ENCODE measurements at places on chromosomes 7 and 10.

- DNase-seq = no peak
These were observed 172.5 kb upstream of the SHH start for GRCh38 chr7:155984609-155985405.

DNA sequence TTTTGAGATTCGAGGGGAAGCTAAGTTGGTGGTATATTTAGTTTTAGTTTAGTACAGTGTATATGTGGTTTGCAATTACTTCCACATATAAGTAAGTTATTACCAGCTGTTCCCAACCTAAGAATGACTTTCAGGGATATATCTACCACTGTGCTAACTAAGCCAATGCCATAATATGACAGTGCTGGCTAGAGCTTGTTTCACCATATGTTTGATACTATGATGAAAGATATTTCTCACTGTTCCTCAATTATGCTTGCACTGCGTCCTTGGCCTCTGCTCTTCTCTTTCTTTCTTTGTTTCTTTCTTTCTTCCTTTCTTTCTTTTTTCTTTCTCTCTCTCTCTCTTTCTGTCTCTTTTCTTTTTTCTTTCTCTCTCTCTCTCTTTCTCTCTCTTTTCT lies 113.8 kb upstream of the SKAP2 start:
- no peak for DNase-seq

- DNase-seq = no peak
These were observed 64.0 kb downstream of the CAMK1D start for GRCh38 chr10:12413369-12413711.

DNA sequence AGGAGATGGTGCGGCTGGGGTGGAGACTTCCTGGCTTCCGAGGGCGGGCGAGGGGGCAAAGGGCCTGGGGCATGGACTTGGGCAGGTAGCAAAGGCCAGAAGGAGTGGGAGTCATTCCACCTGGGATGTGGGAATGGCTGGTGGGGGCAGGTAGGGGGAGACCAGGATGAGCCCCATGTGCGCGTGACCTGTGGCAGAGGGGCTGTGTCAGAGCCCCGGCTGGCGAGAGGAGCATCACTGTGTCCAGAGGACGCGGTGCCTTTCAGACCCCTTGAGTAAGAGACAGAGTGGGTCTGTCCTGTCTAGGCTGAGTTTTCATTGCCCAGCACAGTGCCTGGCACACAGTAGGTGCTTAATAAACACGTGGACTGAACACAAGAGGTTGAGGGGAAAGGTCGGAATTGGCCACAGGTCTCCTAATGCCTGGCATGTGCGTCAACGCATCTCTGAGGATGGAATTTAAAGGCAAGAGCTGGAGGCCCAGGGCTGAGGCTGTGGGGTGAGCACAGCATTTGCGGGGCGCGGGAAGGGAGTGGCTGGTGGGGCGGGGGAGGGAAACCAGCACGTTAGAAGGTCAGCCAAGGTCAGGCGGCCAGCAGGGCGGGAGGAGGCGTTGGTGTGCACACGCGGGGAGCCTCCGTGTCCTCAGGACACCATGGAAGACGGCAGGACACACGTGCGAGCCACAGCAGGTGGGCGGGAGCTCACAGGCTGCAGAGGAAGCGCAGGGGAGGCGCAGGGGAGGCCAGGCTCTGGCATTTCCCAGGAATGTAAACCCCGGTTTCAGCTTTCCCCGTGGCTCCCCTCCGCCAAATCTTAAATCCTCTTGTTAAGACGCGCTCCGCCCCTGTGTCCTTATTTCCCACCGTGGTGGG lies 51.8 kb downstream of the CUX1 start:
- no peak for DNase-seq

GRCh38 chr10:14466257-14466656 lies 135.5 kb upstream of the FRMD4A start:
- DNase-seq = peak; percentile 24

GRCh38 chr10:121404611-121405010 lies 193.6 kb downstream of the FGFR2 start:
- DNase-seq = no peak

DNA sequence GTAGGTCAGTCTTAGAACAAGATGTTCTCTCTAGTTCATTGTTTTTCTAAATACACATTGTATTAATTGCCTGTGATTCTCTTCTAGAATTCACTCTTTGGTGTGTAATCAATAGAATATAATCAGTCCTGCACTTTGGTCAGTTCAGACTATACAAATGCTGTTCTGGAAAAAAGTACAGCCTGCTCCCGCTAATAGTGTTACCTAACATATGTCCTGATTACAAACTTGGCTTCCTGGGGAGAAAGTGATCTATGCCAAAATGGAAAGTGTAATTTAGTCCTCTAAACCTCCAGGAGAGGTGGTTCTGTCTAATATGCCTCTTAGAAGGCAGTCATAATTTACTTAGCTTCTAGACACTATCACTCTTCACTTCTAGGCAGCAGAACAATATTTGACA lies 215.5 kb downstream of the SEMA3D start:
- DNase-seq = no peak

GRCh38 chr7:65960351-65961074 lies 21.5 kb downstream of the GUSB start:
- DNase-seq = no peak

GRCh38 chr10:105159268-105159667 lies 518.2 kb downstream of the SORCS3 start:
- no peak for DNase-seq

GRCh38 chr10:129968853-129969183 lies 4.7 kb upstream of the EBF3 start:
- DNase-seq = peak; percentile 43

DNA sequence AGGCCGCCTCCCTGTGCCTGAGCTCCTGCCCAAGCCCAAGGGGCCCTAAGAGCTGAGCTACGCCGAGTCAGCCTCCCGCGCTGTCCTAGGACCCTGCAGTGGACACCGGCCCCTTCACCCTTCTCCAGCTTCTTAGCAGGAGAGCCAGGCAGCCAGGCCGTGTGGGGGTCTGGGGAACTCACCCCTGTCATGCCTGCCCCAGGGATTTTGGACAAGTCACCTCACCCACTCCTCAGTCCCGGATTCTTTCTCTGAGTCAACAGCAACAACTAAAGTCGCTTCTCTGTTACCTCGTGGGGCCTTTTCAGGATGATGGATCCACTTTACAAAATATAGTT lies 79.3 kb downstream of the MKI67 start:
- no peak for DNase-seq

DNA sequence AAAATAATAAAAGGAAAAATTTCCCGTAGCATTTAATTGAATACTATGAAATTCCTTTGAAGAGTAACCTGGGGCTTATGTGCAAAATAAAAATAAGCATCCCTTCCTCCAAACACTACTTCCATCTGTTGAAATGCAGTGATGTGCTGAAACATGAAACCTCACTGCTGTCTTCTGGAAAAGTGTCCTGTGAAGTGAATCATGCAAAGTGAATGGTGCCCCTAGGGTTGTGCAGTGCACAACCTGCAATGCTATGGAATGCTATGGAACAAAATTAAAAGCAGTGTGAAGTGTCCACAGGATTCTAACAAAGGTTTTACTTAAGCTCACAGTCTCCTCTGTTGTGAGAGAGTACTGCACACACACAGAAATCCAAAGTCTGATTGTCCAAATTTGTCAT lies 480.9 kb downstream of the ETV1 start:
- no peak for DNase-seq

GRCh38 chr7:120431016-120431415 lies 158.0 kb downstream of the KCND2 start:
- DNase-seq = no peak

GRCh38 chr10:94129393-94130130 lies 135.8 kb downstream of the PLCE1 start:
- DNase-seq = peak; percentile 80

GRCh38 chr7:158082761-158083160 lies 504.9 kb downstream of the PTPRN2 start:
- no peak for DNase-seq

All from fibroblast of skin of back (primary cell).